ENCODE measurements at places on chromosomes 13 and 19. TPM values are rescaled to one million over a fixed set of nuclear protein-coding genes. Genes with fewer than 3 reads are reported as not detected.

- H3K4me3 ChIP-seq = no peak overlapping the region
- H3K27me3 ChIP-seq = no peaks in the 10 kb centered on the region
- H3K4me1 ChIP-seq = peaks cover 8% of the 10 kb centered on the region
- H3K36me3 ChIP-seq = no peaks in the 10 kb centered on the region
- no peak overlapping the region for H3K27ac ChIP-seq
Measured at GRCh38 chr19:18736415-18737336, 53.2 kb downstream of the CRTC1 start.

The IL17D gene
- 3.7 TPM for polyA plus RNA-seq

DNA sequence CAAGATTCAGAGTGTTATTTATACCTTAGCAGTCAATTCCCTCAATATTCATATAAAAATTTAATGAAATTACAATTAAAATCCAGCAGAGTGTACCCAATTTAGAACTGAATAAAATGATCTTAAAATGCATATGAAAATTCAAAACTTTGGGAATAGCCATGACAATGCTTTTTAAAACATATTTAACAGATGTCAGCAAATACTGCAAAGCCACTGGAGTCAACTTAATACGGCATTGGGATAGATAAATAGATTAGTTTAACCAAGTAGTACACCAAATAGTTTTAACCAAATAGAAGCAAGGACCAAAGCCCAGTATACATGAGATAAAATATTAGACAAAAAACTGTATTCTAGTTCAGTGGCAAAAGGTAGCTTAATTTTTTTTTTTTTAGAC is 79.8 kb downstream of the TNFSF13B start:
- H3K36me3 ChIP-seq = no peaks in the 10 kb centered on the region
- no peak overlapping the region for H3K4me3 ChIP-seq
- no peaks in the 10 kb centered on the region for H3K27me3 ChIP-seq
- no peaks in the 10 kb centered on the region for H3K4me1 ChIP-seq

DNA sequence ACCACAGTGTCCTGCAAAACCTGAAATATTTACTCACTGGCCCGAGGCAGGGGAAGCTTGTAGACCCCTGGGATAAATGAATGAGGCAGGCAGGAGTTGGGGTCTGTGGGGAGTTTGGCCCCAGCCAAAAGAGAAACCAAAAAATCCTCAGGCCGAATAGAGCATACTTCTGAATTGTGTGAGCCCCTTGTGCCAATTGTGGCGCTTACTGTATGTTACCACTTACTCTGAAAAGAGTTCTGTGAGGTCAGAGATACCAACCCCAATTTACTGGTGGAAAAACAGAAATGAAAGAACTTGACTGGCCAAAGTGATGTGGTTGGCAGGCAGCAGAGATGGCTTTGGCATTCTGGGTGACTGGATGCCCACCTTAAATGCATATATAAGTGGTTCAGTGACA is 6.9 kb downstream of the CARM1 start:
- no peaks in the 10 kb centered on the region for H3K27me3 ChIP-seq
- H3K4me3 ChIP-seq = no peak overlapping the region
- no peak for DNase-seq
- no peak overlapping the region for H3K27ac ChIP-seq

The PCDH9 gene
- 1.0 TPM for polyA plus RNA-seq

DNA sequence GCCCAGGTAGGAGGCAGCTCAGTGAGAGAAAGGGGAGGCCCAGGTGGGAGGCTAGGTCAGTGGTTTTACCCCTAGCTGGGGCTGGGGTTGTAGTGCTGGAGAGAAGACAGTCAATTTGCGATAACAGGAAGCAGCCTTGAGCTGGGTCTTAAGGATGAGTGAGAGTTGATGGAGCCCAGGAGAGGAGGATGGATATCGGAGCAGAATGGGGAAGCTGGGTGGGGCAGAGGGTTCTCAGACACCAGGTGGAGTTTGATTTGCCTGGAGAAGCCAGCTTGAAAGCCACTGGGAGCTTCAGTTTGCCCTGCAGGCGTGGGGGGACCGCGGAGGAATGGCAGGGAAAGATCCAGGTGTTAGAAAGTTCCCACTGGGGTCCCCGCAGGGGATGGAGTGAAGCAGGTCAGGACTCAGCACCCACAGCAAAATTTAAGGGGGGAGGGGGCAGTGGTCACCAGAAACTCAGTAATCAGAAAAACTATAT is 836 bp upstream of the CDC42EP5 start:
- no peaks in the 10 kb centered on the region for H3K36me3 ChIP-seq
- no peaks in the 10 kb centered on the region for H3K27me3 ChIP-seq
- H3K27ac ChIP-seq = no peak overlapping the region
- H3K4me1 ChIP-seq = peaks cover 3% of the 10 kb centered on the region
- DNase-seq = no peak
- H3K4me3 ChIP-seq = no peak overlapping the region

Data from ovary (tissue), 10 donors.